IPS-NIHi11 (cell line): ENCODE measurements at places on chromosomes 6 and 20.
A peak's percentile ranks its signal among the peaks of the same experiment; 100 is the strongest.

- no peak for DNase-seq
Measured at GRCh38 chr6:167464177-167464576, 139.3 kb downstream of the TTLL2 start.

DNA sequence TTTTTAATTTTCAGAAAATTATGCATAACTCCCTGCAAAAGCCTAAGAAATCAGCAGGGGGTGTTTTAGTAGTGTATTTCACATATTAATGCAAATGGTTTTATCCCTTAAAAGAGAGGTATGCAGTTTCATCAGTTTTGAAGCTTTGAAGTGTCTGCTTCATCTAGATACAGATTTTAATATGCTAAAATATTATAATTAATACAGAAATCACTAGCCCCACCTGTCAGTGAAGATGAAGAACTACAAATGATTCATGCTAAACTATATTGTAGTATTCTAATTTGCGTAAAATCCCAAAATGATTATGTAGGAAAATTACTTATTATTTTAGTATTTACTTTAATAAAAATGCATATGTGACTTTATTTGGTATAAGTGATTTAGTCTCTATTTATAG is 2.9 kb upstream of the TFB1M start:
- no peak for DNase-seq

DNA sequence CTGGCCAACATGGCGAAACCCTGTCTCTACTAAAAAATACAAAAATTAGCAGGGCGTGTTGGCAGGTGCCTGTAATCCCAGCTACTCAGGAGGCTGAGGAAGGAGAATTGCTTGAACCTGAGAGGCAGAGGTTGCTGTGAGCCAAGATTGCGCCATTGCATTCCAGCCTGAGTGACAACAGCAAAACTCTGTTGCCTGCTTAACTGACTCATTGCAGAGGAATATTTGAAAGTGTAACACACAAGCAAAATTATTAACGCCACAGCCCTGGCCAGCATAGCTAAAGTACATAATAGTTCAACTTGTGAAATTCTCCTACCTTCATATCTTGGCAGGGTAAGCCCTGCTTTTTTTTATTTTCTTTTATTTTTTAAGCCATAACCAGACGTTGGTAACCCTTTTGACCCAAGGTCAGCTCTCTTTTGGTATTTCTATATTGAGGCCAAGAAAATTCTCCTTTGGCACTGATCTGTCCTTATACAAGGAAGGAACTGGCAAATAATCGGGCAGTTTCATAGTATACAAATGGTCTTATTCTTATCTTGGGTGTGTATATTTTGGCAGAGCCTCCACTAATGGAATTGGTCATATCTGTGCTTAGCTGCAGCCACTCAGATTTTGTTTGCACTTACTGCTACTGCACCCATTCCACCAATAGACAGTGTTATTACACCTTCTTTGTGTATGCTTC is 4.0 kb upstream of the ADGRF5 start:
- DNase-seq: no peak

GRCh38 chr6:29596381-29596900 is 11.5 kb downstream of the OR2H2 start:
- DNase-seq: no peak

DNA sequence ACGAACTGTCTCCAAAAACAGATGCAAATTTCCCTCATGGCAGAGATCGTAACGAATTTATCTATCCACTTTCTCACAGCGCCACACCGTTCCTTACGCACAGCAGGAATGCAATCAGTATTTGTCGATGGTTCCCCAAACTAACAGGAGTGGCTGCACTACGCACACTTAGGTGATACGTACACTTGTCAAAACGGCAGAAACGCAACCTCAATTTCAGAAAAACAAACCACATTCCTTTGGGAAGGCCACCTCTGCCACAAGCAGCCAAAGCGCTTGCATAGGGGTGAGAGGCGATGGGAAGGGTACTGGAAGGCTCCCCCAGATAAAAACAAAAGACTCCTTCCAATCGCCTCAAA is 638 bp downstream of the MDN1 start:
- DNase-seq: no peak

DNA sequence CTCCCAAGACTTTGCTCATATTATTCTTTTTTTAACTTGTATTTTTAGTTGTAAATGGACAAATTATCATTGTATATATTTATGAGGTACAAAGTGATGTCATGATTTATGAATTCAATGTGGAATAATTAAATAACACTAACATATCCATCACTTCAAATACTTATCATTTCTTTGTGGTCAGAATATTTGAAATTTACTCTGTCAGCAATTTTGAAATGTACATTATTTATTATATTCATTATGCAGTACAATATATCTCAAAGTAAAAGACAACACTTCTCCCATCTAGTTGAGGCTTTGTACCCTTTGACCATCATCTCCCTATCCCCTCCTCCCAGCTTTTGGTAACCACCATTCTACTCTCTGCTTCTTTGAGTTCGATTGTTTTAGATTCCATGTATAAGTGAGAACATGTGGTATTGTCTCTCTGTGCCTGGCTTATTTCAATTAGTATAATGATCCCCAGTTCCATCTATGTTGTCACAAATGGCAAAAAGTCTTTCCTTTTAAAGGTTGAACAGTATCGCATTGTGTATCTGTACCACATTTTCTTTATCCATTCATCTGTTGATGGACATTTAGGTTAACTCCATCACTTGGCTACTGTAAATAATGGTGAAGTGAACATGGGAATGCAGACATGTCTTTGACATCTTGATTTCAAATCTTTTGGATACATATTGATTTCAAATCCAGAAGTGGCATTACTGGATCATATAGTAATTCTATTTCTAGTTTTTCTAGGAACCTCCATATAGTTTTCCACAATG is 197.2 kb downstream of the KIF6 start:
- no peak for DNase-seq

DNA sequence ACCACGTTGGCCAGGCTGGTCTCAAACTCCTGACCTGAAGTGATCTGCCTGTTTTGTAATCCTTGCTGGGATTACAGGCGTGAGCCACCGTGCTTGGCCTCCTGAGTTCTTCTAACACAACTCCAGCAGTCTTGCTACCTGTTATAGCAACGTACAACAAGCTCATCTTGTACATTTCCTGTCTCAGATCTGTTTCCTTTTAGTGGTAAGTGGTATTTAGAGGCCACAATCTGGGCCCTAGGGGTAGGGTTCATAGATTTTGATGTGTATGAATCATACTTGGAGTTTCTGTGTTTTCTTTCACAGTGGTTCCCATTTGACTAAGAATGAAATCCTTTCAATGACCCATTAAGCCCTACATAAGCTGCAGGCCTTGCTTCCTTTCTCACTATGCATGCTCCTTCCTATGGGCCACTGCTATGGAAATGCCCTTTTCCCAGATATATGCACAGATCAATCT is 27.1 kb upstream of the SYNCRIP start:
- DNase-seq: peak; percentile 26

DNA sequence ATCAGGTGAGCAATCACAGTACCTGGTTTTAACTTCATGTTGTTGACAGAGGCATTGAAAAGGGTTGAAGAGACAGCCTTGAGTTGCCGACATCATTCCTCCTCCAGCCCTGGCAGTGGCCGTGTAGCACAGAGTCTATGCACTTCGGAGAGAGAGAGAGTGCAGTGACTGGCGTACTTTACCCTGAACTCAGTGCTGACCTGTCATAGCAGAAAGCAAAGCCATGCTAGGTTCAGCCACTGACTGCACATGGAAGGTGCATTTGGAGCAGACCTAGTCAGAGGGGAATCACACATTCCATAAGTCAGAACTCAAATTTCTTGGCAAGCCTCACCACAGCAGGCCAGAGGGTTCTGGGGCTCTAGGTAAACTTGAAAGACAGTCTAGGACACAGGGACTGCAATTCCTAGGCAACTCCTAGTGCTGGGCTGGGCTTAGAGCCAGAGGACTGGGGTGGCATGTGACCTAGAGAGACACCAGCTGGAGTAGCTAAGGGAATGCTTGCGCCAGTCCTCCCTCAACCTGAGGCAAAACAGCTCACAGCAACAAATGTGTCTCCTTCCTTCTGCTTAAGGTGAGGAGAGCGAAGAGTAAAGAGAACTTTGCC is 69.1 kb downstream of the ELOVL4 start:
- no peak for DNase-seq

DNA sequence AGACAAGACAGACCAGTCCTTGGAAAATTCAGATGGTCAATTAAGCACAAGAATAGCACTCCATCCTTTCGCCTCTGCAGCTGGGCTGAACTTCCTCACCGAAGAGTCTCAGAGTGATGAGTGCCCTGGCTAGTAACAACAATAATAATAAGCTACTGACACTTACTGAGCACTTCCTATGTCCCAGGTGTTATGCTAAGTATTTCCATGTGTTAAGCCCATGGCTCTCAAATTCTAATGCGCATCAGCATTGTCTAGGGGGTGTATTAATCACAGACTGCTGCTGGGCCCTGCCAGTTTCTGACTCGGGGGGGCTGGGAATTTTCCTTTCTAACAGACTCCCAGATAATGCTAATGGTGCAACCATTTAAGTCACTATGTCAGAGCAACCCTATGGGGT is 118.2 kb upstream of the LRFN2 start:
- no peak for DNase-seq

- no peak for DNase-seq
Measured at GRCh38 chr20:32528171-32528891, 56.8 kb downstream of the NOL4L start.

- DNase-seq: no peak
Measured at GRCh38 chr6:150238846-150239407, 96.1 kb downstream of the PPP1R14C start.

DNA sequence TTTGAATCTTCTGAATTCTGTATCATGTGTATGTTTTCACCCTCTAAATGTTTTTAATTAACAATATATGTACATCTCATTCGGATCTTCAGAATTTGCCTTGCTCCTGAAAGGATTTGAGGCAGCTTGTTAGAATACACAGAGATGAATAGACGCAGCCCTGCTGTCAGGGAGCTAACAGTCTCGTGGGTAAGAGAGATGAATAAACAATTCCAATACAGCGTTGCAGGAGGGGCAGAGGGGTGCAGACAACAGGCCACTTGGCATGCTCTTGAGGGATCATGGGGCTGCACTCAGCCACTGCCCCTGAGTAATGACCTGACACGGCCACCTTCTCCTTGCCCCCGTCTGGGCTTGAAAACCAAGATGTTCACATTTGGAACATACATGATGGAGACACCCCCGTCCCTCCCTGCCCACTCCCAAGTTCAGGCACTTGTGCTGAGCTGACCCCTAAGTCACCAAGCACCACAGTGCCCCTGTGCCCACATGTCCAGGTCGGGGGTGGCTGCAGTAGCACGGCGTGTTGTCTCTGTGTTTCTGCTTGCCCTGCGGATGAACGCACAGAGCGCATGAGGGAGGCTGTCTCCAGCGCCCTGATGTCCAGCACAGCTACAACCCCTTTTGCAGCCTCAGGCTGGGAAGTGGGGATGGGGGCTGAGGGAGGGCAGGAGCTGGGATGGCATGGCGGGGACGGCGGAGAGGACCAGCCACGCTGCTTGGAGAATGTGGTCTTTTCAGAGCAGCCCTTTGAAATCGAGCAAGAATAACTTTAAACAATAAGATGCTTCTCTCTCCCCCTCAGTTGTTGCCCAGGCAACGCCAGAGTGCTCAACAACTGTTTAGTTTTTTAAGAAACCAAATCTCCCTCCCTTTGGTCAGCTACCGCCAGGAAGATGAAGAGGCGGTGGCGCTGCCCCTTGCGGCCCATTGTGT is 33.0 kb upstream of the CDH22 start:
- no peak for DNase-seq

DNA sequence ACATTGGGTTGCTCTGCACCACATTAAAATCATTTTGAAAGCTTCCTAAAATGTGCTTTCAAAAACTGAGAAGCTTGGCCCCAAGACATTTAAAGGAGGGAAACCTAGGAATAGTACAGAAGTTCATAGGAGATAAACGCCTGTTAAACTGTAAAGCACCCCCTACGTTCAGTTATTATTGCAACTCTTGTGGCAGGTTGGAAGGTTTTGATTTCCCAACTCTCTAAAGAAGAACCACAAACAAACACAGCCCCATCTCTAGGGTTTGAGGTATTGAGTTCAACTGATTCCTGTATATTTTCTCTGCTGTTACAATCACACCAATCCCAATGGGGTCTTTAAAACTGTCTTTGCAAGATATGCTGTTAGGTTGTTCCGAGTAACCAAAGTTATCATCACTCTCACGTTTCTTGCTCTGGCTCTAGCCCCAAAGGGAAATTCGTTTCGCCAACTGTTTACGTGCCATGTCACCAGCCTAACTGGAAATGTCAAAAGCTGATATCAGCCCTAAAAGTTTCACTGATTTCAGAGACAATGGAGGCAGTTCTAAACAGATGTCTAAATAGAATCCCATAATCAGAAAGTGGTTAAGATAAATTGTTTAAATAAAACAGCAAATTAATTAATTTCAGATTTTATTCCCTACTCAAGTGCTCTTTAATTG is 12.1 kb downstream of the TFAP2A start:
- no peak for DNase-seq

- no peak for DNase-seq
Measured at GRCh38 chr20:52230409-52230808, 38.8 kb upstream of the ZFP64 start.

GRCh38 chr6:142802124-142802523 is 142.9 kb downstream of the HIVEP2 start:
- peak; percentile 38 for DNase-seq

GRCh38 chr6:108995296-108995695 is 99.3 kb downstream of the SESN1 start:
- DNase-seq: no peak

- no peak for DNase-seq
Measured at GRCh38 chr6:39449022-39449421, 126.5 kb upstream of the KCNK16 start.

DNA sequence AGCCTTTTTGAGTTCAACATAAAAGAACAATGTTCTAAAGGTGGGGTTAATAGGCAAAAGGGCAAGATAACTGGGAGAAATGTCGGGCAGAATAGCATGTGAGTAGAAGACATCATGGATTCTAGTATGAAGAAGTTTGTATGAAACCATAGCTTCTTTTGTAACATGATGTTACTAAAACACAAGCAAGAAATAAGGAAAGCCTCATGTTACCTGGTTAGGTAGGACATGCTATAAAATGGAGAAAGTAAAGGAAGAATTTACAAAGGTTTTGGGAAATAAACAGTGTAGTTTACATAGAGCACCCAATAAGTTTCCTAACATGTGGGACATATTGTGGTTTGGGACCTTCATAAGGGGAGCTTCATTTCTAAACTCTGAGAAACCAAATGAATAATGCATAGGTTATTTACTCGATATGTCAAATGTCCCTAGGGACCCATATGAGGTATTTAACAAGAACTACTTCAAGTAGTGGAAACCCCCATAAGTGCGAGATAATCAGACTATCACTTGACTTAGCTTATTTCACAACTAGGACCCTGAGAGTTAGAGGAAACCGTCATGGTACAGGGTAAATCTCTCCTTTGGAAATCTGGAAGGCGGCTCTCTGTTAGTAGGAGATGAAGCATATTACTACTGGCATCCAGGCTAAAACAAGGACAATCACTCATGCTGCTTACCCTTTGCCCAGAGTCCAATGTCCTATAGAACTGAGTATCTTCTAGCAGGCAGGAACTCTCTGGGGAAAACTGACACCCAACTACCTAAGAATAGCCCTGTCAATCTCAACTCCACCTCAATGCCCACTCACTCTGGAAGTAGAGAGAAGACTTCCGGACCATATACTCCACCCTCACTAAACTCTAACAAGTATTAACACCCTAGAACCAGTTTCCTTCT is 57.5 kb downstream of the ILRUN start:
- DNase-seq: no peak

- DNase-seq: no peak
Measured at GRCh38 chr20:20685635-20686034, 26.8 kb downstream of the RALGAPA2 start.
